ENCODE measurements at places on chromosomes 7 and 10.
A peak's percentile ranks its signal among the peaks of the same experiment; 100 is the strongest.

- no peak for DNase-seq
Observed at GRCh38 chr10:3856593-3856992, 71.6 kb upstream of the KLF6 start.

DNA sequence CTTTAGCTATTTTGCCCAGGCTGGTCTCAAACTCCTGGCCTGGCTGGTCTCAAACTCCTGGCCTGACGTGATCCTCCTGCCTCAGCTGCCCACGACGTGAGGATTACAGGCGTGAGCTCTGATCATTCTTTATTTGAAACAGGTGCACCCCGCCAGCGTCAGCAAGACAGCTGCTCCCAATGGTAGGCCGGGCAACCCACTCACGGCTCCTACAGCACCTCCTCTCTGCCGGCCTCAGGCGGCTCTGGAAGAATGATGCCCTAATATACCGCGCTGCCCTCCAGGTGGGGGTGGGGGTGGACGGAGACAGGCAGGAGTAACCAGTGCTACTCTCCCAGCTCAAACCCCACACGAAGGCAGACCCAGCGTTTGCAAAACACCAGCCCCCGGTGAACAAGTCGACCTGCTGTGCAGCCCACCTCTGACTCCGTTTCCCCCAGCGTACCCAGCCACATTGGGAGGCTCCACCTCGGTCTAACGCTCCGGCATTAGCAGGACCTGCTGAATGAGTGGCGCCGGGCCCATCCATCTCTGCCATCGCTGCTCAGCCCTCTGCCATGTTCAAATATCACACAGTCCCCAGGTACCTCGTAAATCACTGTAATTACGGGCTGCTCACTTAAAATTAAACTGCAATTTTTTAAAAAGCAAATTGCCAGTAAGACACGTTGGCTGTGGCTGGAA is 148.6 kb downstream of the ELFN1 start:
- no peak for DNase-seq

GRCh38 chr7:95608359-95609173 is 12.2 kb upstream of the PDK4 start:
- DNase-seq = peak; percentile 66

DNA sequence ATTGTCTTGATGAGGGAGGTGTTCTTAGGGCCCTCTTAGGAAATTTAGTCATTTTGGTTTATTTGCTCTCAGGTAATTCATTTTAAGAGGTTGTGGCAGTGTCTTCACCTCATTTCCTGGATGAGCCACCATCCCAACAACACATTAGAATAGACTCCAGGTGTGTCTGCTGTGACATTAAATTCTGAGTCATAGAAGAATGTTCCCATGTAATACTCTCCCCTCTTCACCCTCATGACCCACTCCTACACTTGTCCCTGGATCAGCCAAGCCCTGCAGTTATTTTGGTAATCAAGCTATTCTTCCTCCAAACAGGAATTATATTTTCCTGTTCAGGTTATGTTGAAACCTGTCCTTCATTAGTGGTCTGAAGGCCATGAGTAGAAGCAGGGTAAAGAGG is 944.1 kb downstream of the SORCS3 start:
- DNase-seq = no peak

- DNase-seq = no peak
Observed at GRCh38 chr10:74072503-74072902, 74.6 kb downstream of the VCL start.

- DNase-seq = peak; percentile 82
Observed at GRCh38 chr7:1027242-1028043, 16.9 kb upstream of the GPR146 start.

DNA sequence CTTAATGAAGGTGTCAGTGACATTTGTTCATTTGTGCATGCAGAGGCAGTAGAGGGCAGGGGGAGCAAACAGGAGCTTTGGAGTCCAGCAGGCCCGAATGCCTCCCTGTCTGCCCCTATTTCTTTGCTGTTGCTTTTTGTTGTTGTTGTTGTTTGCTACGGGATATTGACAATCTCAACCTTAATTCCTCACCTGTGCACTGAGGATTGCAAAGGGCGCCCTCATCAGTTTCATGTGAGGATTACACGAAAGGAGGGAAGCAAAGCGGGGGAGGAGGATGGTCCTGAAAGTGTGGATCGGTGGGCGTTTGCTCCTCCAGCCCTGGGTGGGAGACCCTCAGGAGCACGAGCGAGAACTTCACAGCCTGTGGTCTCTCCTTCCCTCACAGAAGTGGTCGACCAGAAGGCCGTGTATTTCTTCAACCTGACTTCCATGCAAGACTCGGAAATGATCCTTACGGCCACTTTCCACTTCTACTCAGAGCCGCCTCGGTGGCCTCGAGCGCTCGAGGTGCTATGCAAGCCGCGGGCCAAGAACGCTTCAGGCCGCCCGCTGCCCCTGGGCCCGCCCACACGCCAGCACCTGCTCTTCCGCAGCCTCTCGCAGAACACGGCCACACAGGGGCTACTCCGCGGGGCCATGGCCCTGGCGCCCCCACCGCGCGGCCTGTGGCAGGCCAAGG is 9.6 kb downstream of the GDF10 start:
- DNase-seq = no peak

DNA sequence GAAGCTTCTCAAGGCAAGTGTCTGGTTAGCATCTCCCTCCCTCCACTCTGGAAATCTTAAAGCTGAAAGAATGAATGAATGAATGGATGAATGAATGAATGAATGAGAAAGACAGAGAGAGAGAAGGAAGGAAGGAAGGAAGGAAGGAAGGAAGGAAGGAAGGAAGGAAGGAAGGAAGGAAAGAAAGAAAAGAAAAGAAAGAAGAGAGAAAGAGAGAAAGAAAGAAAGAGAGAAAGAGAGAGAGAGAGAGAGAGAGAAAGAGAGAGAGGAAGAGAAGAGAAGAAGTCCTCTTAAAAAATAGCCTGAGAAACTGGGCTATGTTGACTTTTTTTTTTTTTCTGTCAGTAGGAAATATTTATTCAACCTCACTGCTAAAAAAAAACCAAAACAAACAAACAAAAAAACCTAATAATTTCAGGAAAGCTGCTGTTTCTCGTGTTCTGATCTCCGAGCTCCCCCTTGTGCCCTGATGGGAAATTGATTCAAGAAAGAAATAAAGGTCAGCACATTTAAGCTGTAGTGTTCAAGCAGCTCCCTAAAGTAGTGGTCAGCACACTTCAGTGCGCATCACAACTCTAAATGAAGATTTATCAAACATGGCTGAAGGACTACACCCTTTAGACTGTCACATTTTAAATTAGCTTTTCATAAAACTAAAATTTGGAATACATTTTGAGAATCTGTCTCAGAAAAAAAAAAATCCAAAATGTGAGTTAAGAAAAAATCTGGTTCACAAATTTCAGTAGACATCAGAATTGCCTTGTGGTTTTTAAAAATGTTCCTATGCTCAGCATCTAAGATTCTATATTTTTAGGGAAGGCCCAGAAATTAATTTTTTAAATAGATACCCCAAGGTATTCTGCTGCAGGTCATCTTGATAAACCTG is 154.3 kb downstream of the ELAPOR2 start:
- DNase-seq = no peak

- no peak for DNase-seq
Observed at GRCh38 chr7:123624527-123625183, 23.0 kb downstream of the ASB15 start.

DNA sequence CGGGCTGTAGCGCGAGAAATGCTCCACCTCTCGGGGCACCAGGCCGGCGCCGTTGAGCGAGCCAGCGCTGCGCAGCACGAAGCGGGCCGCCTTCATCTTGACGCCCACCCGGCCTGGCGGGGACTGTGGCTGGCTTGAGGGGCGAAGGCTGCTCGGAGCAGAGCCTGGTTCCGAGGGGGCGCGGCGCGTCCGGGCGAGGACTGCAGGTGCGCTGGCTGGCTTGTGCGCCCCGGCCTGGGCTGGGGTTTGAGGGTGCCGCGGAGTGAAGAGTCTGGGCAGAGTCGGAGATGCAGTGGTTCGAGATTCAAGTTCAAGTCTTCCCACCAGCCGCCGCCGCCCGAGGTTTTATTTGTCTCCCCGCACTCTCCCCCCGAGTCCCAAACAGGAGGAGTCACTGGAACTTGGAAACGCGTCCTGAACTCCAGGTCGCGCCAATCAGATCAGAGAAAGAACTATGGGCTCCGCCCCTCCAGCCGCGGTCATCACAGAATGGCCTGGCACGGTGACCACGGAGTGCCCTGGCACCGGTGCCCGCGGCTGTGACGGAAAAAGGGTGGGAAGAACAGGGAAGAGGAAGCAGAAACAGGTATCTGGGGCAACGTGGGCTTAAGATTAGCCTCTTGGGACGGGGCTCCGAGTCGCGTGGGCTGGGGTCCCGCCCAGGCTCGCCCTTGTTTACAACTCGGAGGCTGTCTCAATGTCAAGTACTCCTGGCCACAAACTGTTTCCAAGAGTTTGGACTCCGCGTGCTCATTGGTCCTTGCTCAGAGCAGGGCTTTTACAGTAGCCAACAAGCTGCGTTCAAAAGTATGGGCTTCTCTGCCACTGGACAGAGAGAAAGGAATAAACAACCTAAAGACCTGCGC is at the start of gene PDK4:
Gene PDK4 (minus strand): TSS at position 319 of the 866 bp plus-strand sequence. CDS start 223 bp downstream, at position 96.
- peak; percentile 95 for DNase-seq

GRCh38 chr10:30359373-30360206 is 10.5 kb upstream of the MTPAP start:
- peak; percentile 79 for DNase-seq

- DNase-seq = no peak
Observed at GRCh38 chr10:63677001-63677400, 155.8 kb downstream of the REEP3 start.

DNA sequence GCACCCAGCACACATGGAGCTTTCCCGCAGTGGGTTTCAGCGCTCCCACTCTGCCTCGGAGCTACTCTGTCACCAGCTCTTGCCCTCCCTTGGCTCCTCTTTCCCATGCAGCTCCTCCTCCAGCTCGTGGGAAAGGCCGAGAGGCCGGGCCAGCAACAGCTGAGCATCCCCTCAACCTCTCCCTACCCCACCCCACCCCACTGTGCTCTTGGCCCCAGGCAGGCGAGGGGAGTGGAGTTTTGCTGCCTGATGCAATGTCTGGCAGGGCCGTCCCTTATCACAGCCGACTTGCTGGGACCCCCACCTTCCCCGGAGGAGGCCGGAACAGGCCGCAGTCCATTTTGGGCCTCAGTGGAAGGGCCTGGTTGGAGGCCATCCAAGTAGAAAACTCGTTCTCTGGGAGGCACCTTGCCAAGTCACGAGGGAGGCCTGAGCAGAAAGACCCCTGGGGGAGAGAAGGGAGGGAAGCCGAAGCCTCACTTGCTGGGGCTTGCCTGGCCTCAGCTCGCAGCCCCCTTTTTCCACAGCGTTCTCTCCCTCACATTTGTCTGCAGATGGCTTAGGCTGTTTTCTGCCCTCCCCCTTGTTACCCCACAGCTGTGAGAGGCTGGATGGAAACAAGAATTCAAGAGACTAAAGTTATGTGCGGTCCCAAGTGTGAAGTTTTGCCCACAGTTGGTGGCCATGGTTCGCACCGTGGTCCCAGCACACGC is 35.3 kb downstream of the CHST3 start:
- peak; percentile 64 for DNase-seq

DNA sequence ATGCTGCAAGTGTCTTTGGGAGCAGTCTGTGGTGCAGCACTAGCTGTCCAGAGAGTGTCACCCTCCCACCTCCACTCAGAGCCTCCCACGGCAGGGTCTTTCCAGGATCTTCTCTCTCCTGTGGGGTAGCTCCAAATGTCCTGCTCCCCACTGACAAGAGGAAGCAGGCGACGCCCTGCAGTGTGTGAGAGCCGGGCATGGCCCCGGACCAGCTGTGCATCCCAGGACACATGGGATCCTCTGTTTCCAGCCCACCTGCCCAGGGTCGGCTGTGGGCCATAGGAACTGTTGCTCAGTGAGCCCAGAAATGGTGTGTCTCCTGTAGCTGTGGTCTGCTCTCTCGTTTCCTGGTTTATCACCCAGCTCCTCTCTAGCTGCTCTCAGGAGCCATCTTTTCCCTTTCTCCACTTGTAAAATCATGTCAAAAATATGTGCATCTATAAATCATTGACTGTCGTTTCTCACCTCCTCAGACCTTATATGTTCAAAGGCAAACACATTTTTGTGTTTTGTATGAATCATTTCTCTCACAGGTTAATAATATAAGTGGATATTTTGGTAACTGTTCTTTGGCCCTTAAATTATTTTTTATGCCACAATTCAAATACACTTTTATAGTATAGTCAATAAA is 74.9 kb downstream of the VWC2 start:
- DNase-seq = no peak

- no peak for DNase-seq
Observed at GRCh38 chr7:72230281-72230680, 181.9 kb downstream of the CALN1 start.

DNA sequence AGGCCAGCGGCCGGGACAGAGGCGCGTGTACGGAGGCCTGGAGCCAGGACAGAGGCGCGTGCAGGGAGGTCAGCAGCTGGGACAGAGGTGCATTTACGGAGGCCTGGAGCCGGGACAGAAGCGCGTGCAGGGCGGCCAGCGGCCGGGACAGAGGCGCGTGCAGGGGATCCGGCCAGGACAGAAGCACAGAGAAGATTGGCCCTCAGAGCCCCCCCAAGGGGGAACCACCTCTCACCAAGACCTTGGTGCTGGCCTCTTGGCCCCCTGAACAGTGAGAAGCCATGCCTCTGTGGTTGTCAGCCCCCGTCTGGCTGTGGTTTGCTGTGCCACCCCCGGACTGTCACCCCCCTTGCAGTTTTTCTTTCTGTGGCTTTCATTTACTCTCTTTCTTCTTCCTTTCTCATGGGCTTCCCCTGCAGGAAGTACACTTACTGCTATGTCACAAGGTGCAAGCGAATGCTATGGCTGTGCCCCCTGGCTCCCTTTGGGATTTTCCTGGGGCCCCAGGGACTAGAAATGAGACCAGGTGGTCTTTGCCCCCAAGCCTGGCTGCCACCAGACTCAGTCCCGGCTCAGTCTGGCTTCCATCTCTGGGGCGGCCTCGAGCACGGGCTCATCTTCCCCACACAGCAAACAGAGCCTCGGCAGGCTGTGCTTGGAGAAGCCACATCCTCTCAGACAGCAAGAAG is 41.1 kb downstream of the INSIG1 start:
- DNase-seq = no peak

DNA sequence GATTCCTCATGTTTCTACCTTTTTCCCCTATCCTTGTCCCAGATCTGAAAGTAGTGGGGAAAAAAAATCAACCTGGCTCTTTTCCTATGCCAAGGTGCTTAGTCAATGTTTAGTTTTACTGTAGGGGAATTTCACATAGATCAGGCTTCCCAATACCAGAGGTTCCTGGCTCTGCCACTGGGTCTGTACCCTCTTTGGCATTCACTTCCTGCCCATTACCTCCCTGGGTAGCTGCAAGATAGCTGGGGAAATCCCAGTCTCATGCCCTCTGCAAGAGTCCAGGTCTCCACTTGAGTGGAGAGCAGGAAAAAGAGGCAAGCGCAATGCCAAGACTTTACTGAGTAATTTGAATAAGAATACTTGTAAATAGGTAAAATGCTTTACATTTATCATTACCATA is 3.5 kb upstream of the BPGM start:
- no peak for DNase-seq

- DNase-seq = no peak
Observed at GRCh38 chr10:32959006-32959920, 1.2 kb upstream of the ITGB1 start.

Data from right kidney (tissue), 9 donors.